Iris pigment epithelial cell (primary cell): ENCODE measurements at places on chromosomes 3 and 15.
A peak's percentile ranks its signal among the peaks of the same experiment; 100 is the strongest.

DNA sequence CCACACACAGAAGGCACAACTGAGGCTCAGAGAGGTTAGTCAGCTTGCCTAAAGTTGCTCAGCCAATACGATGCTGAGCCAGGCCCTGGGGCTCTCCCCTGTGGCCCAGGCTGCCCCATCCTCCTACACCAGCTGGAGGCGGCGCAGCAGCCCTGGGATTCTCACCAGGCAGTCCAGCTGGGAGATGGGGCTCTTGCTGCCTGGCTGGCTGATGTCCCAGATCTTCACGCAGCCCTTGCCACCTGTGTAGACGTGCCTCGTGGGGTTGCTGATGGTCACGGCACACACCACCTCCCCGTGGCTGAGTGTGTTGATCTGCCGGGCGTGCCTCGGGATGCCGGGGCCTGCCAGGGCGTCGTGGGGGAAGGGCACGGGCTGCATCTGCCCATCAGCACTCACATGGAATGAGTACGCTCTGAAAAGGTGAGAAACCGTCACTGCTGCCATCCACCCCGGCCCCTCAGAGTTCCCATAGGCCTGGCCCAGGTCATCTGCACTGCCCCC, 42.8 kb downstream of the TLE3 start:
- DNase-seq, result no peak

DNA sequence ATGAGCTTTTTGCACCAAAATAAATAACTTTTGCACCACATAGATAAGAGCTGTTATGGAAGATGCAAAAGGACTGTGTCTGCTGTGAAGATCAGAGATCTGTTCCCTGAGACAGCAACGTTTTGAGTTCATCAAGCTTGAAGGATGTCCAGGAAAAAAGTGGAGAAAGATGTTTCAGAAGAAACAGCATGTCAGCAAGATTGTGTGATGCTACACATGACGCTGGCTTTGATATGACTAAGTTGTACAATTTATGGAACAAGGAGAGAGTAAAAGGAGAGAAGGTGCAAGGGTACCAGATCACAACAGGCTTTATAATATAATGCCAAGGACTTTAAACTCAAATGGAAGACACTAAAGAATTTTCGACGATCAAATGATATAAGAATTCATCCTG, 16.6 kb downstream of the TJP1 start:
- DNase-seq, result no peak

DNA sequence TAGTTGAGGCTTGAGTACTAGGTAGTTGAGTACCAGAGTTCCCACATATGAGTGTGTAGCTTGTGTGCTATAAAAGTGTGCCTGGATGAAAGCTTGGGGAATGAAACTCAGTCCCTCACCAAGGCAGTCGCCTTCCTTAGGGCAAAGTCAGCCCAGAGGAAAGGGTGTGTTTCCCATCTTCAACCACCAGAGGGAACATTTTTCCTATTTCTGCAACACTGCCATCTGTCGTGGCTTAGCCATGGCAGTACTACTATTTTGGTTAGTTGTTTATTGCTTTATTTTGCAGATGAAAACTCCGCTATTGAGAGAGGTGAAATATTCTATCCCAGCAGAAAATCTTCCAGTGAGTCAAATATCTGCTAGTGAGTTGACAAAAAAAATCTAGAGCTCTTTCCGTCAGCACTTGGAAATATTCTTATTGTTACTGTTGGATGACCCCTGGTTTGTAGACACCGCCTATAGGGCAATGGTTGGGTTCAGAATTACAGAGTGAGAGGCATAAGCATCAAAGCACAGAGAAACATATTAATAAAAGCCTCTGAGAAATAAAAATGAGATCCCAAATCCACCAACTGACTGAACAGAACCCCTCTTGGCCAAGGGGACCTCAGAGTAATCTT, 239.9 kb downstream of the CPNE4 start:
- peak; percentile 64 for DNase-seq

DNA sequence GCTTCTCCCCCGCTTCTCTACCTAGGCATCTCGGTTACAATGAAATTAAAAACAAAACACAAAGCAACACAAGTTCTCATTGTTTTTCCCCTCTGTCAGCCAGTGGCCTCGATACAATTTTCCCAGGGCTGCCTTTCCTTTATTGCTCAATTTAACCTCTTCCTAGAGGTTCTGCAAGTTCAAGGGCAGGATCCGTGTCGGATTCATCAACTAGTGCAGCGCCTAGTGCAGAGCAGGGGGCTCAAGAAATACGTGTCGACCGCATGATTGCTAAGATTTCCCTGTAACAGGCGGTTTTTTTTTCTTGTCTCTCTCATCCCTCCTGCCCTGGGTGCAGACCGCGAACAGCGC, 1.4 kb upstream of the BHLHE40 start:
- DNase-seq, result no peak

GRCh38 chr3:195251336-195252065, 19.5 kb downstream of the XXYLT1 start:
- no peak for DNase-seq

DNA sequence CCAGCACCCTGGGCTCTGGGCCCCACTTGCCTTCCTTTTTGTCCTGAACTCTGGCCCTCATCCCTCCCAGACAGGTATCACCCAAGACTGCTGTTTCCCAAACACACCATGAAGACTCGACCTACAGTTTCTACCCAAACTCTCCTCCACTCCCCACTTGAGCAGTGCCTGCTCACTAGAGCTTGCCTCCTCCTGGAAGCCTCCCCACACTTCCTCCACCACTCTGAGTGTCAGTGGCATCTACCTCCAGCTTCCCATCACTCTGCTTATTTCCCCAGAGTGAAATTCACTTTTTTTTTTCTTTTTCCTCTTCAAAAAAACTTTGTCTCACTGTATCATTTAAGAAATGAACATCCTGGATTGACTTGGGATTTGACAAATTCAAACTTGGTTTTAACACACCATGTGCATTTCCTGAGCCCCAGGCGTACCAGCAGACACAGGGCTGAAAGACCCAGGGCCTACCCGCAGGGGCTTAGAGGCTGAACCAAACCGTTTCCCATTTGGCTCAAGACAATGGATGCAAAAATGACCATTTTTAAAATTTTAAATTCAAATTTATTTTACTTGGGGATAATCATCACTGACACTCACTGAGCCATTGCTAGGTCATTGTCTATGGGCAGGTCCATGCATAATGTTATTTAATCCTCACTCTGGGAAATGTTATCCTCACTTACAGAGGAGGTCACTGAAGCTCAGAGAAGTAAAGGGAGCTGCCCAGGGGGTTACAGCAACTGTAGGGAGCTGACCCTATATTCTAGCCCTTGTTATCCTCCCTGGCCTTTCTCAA, 62.3 kb downstream of the IQSEC1 start:
- no peak for DNase-seq

GRCh38 chr15:79168922-79169456, 78.4 kb upstream of the RASGRF1 start:
- DNase-seq, result peak; percentile 32

- no peak for DNase-seq
Observed at GRCh38 chr15:42152196-42152920, 4.1 kb downstream of the PLA2G4F start.

GRCh38 chr3:66012711-66013110, 26.0 kb downstream of the MAGI1 start:
- no peak for DNase-seq

GRCh38 chr3:149579838-149580542, 77.8 kb downstream of the WWTR1 start:
- peak; percentile 75 for DNase-seq

GRCh38 chr15:68962465-68962864, 32.1 kb downstream of the SPESP1 start:
- DNase-seq, result no peak

GRCh38 chr15:62147149-62147548, 17.9 kb downstream of the C2CD4B start:
- DNase-seq, result no peak

- peak; percentile 16 for DNase-seq
Observed at GRCh38 chr3:194327218-194328052, 23.7 kb downstream of the CPN2 start.

DNA sequence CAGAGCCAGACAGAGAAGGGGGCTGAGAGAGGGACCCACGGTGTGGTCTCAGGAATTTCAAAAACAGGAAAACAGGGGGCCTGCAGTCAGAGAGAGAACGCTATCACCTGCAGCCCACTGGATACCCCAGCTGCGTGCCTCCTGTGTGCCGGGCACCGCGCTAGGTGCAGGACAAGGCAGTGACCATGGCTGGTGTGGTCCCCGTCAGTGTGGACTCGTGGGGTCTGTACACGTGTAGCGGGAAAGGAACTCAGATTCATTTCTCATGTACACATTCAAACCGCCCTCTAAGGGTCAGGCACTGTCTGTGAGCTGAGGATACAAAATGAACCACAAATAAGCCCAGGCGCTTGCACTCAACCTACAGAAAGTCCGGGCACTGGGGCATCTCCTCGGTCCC, 20.9 kb downstream of the SSUH2 start:
- no peak for DNase-seq

GRCh38 chr3:5480190-5480589, 292.7 kb downstream of the EDEM1 start:
- DNase-seq, result no peak

DNA sequence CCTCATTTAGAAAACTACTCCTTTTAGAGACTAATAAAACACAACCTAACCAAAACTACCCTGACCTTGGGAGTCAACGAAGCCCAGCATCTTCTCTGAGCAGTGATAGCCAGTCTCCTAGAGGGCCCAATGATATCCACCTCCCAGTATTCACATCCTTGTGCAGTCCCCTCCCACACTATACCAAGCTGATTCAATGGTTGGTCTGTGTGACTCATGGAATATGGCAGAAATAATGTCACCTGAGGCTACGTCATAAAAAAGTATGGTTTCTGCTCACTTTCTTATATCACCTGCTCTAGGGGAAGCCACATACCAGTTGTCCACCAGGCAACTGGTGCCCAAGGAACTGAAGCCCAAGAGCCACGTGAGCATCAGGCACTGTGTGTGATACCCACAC, 21.4 kb upstream of the USF3 start:
- DNase-seq, result no peak

GRCh38 chr3:112010636-112011035, 11.9 kb downstream of the TAGLN3 start:
- DNase-seq, result no peak

DNA sequence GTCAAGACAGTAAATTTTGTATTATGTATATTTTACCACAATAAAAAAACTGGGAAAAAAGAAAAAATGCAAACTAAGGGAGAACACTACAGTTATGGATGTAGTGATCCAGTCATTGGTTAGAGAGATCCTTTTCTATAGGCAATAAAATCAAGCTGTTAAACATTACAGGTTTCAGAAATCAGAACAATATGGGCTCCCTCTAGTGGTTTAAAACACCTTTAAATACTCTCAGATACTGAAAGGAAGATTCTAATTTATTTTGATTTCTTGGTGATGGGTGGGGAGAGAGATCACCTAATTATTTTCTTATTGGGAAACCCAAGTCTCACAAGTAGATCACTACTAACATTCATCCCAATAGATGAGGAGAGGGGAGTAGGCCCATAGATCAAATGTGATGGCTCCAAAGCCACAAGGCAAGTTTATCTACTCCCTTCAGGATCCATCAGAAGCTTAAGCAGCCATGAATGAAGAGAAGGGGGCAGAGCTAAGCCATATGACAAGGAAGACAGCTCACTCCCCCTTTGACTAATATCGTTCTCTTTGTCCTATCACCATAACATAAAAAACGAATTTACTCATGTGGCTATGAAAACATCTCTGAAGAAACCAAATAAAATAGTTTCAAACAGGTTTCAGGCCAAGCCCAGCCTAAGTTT, 118.6 kb downstream of the ANO10 start:
- DNase-seq, result peak; percentile 48

DNA sequence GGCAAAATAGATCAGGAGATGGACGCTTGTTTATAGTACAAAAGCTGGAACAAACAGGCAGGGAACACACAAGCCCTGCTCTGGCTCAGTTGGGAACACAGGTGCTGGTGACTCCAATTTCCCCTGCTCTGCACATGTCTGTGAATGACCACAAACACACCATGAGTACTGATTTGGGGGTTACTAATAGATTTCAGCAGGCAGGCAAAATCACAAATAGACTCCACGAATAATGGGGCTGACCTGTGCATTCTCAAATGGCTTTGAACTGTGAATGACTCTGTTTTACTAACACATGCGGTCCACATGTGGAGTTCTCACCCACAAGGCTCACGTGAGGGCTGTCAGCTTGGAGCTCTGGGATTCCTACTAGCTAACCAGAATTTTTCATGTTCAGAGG, 3.9 kb downstream of the RTP3 start:
- DNase-seq, result no peak

DNA sequence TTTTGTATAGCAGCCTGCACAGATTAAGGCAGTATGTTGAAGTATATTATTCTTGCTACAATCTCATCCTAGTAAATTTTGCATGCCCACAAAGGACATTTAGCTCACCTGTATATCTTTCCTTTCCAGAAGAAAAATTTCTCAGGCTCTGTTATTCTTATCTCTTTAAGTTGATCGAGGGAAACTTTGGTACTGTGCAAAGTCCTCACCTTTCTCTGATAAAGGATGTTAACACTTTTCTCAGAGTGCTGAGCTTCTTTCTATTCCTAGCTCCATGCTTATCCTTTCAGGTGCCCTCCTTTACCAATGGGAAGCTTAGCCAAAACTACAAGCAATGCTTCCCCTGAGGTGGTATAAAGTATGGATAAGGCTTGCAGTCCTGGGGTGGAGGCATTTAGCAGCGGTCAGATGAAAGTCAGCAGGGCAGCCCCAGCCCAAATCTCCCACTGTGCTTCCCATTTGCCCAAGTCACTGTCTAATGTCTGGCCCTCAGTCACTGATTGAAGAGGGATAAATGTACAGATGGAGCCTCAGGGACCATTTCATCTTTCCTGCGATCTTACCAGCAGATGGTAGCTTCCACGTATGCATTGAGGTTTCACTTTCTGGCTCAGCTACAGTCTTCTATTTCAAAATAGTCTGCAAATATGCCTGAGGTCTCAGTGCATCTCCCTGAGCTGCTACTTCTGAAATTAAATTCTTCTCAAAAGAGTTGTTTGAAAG, 127.8 kb upstream of the P2RY1 start:
- no peak for DNase-seq

- no peak for DNase-seq
Observed at GRCh38 chr15:33656168-33656567, 312.1 kb upstream of the CHRM5 start.
